Urinary bladder (tissue), 4 donors: ENCODE measurements at places on chromosomes 3 and 15.

DNA sequence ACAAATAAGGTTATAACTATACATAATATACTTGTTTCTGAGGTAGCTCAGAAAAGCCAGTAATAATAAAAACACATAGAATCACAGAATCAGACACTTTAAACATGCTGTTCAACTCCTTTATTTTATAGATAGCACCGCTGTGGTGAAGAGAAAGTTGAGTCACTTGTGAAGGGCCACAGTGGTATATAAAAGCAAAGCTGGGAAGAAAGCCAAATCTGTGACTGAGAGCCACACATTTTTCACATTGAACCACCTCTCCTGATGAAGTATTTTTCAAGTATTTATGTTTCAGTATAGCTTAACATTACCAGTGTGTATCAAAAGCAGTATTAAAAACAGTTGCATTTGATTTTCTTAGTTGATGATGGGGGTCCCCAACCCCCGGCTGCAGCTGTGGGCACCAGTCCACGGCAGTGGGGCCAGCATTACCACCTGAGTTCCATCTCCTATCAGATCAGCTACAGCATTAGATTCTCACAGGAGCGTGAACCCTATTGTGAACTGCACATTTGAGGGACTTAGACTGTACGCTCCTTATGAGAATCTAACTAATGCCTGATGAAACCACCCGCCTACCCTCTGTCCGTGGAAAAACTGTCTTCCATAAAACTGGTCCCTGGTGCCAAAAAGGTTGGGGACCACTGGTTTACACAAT lies 46.2 kb downstream of the TBL1XR1 start:
- no peak for DNase-seq

GRCh38 chr15:36370731-36371112 lies 208.7 kb upstream of the CDIN1 start:
- DNase-seq, result no peak

- no peak for DNase-seq
These were observed 95.0 kb upstream of the PLSCR4 start for GRCh38 chr3:146345900-146346299.

GRCh38 chr15:63018639-63019038 lies 23.9 kb upstream of the TPM1 start:
- DNase-seq, result no peak

- DNase-seq, result no peak
These were observed 2.7 kb upstream of the LZTFL1 start for GRCh38 chr3:45844616-45845015.

DNA sequence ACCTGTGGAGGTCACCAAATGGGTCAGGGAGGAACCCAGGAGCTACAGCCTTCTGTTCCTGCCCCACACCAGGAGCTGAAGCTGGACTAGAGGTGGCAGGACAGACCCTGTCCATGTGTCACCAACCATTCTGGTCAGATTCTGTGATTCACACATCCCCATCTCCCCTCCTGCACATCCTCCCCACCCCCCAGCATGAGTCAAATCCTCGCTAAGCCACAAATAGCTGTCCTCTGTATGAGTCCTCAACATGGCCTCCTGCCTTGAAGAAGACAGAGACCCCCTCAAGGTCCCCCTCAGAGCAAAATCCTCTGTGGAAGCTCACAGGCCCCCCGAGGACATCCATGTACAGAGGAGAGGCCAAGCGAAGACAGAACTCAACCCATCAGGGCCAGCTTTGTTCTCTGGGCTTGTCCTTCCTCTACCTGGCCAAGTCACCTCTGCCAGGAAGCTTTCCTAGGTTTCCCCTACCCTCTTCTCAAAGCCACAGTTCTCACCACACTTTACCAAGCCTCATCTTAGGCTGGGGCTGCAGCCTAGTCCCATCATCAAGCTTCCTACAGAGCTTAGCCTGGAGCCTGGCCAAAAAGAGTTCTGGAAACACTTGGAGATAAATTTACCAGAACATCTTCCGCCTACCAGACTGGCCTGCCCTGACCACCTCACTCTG lies 17.1 kb downstream of the CACNA2D2 start:
- no peak for DNase-seq

DNA sequence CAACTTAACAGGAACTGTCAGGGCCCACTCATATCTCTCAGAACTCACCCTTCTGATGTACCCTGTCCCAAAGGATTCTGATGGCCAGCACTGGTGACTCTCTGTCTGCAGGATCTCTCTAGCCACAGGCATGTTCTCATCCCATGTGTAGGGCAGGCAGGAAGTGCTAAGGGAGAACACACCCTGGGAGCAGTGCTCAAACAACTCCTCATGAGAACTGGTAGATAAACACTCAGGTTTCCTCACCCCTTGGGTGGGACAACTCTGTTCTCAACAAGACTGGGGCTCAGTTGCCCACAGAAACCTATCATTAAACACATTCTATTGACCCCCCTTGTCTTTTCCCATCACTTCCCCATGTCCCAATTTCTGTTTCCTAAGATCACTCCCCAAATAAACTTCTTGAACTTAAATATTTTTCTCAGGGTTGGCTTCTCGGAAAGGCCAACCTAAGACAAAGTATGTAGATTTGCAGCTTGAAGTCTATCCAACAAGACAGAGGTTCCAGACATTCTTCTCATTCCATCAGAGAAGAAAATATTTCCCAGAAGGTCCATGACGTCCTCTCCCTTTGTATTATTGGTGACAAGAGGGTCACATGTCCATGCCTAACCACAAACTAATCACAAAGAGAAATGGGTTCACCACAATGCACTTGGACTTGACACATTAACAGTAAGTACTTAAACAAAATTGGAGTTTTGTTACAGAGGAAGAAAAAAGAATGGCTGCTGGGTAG lies 276.6 kb upstream of the GADL1 start:
- no peak for DNase-seq

DNA sequence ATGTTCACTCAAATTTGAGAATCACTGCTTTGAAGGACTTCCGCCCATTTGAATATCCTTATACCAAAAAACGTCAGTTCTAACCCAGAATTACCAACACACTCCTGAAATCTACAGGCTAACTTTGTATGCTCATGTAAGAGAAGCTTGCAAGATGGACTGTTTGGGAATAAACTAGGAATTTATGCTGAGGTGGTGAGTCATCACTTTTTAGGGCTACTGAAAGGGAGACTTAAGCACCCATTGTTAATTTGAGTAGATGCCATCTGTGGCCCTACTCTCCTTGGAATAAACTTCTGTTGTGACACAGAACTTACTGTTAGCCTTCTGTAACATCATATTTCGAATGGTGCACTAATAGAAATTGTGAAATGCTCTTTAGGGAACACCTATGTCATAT lies 74.6 kb downstream of the FGF12 start:
- DNase-seq, result no peak

- no peak for DNase-seq
These were observed 27.3 kb downstream of the STT3B start for GRCh38 chr3:31559872-31560534.

GRCh38 chr3:102511168-102511567 lies 76.4 kb downstream of the ZPLD1 start:
- DNase-seq, result no peak

DNA sequence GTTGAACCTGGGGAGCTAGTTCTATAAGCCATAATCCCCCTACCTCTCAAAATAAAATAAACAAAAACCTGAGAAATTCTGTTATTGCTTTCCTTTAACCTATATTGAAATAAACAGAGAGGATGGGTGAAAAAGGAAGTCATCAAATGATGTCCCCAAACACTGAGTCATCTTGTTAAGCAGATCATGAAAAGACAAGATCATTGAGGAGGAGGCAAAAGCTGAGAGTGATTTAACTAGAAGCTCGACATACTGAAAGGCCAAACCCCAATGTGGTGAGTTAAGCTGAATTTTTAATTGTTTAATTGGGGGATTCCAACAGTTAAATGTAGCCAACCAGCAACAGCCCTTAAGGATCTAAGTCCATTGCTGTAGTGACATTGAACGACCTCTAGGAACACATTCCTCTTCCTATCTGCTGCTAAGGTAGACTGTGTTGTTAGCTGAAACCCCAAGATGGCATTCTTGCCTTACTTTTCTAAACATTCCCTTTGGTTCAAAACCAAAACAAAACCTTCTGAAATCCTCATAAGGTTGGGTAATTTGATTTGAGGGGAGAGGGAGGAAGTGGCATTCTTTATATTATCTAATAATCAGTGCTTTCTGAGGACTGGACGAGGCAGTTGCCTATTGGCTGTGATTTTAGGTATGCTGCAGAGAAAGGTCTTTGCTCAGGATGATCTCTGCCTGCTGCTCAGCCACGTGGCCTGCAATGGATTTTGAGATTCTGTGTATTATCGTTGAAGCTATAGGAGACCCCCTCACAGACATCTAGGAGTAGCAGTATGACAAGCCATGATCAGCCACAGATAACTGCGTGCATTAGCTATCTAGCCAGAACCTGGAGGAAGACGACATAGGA lies 62.7 kb upstream of the BNIP2 start:
- no peak for DNase-seq

DNA sequence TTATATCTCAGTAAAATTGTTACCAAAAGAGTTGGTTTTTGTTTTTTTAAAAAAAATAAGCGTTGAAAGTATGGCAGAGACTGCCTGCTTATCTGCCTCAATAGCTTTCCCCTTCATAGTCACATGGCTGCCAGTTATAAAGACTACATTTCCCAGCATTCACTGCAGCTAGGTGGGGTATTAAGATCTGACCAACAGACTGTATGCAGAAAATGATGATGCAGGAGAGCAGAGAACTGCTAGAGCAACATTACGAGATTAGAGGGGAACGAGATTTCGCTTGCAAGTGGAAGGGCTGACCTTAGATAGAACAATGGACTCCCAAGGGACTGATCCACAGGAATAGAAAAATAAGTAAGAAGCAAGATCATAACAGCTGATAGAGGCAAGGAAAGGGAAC lies 14.3 kb downstream of the RHOA start:
- DNase-seq, result no peak

DNA sequence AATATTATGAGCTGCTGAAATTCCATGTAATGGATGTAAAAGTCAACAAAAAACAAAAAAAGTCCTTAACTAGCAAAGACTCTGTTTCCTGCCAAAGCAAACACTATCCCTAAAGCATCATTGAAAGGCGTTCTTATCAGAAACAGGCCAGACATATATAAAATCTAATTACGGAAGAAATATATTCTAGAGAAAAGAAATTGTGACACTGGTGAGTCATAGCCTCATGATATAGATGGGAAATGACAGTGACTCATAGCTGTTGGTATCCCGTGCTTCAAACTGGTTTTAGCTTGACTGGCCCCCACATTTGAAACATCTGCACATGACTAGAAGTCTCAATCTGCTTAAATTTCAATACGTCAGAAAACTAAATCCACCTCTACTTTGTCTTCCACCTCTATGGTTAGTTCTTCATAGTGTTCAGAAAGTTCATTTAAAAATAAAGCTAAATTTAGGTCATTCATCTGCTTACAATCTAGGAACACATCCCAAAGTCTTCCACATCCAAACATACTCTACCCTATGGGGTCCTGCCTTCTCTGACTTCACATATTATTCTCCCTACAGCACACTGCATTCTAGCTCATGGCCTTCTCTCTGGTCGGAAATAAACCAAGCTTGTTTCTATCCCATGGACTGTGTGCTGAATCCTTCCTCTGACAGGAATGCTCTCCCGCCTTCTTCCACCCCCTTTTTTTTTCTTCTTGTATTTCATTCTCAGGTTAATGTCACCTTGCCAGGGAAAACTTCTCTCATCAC lies 456.3 kb upstream of the ARRDC4 start:
- DNase-seq, result no peak
